Activated CD4-positive, alpha-beta memory T cell treated with anti-CD3 and anti-CD28 coated beads, Interleukin-2, amount 10 ng/mL, durations not matched to agents 7 days and 5 days (primary cell): ENCODE measurements at places on chromosomes 13 and 19.

GRCh38 chr13:70311191-70311590, 202.9 kb upstream of the KLHL1 start:
- no peak for DNase-seq

DNA sequence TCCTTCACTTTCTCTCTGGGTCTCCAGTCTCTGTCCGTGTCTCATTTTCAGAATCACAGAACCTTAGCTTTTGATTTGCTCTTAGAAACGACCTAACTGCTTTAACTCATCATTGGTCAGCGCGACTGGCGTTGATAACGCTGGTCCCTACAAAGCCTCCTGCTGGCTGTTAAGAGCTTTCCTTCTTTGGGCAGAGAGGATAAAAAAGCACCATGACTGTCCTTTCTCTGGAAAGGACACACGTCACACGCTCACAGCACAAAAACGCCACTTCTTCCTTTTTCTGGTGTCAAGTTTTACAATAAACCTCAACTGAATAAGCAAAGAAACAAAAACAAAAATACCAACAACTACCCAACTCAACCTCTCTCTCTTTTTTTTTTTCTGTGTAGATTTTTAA, 1.7 kb upstream of the KLK12 start:
- DNase-seq: no peak

DNA sequence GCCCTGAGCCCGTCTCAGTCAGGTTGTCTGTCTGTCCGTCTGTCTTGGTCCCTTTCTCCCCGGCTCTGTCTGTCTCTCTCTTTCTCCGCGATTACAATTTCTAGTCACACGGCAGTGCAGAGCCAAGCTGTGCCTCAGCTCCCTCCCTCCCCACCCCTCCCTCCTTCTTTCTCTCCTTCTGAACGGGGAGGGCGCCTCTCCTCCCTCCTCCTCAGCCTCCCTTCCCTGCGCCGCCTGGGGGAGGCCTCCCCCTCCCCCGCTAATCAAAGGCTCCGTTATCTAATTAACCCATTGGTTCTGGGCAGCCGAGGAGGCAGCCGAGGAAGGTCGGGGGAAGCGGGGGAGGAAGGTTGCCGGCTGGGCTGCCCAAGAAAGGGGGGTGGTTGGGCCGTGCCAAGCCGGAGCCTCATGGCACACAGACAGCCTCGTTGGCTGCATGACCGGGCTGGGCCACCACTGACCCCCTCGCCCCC, 16.5 kb downstream of the LRRC4B start:
- no peak for DNase-seq

- no peak for DNase-seq
These were observed 15.7 kb upstream of the ZNF329 start for GRCh38 chr19:58166268-58166667.

DNA sequence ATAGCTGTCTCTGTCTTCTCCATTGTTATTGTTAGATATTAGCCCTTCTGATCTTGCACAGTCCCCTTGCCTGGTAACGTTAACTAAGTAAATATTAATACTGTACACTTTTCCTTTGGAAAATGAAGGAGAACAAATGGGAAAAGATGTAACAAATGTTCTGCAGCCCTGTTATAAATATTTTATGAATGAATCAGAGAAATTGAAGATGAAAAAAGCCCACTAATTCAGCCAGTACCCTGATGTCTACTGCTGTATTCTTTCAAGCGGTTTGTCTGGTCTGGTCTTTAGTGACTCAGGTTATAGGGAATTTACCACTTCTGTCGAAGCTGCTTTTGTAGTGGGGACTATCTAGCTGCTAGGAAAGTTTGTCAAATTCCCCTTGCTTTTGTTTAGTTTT, 121.0 kb downstream of the COG6 start:
- DNase-seq: no peak

GRCh38 chr13:98297051-98297450, 120.0 kb upstream of the RNF113B start:
- no peak for DNase-seq

GRCh38 chr13:86877441-86877840, 793.7 kb upstream of the SLITRK5 start:
- DNase-seq: no peak

DNA sequence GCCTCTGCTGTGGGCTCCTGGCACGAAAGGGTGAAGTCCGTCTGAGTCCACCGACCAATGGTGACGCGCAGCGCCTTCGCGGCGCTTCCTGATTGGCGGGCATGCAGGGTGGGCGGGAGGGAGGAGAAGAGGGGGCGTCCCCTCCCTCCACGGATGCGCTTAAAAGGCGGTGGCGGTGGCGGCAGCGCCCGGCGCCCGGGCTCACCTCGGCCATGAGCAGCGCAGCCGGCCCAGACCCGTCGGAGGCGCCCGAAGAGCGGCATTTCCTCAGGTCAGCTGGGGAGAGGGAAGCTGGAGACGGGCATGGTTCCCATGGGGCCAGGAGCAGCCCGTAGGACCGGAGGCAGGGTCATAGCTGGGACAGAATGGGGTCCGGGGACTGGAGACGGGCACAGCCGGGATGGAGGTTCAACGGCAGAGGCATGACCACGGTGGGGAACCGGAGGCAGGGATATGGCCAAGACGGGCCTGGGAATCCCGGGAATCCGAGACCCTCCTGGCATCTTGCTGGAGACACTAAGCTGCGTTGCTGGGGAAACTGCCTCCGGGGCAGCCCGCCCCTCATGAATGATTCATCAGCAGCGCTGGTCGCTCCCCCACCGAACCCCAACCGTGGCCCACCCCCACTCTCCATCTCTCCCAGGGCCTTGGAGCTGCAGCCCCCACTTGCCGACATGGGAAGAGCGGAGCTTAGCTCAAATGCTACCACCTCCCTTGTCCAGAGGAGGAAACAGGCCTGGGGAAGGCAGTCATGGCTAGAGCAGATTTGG, at the start of gene YJEFN3:
Gene YJEFN3, plus strand, starts transcription at position 191 of the 770 bp plus-strand sequence. Its CDS starts 22 bp downstream, at position 213.
- DNase-seq: no peak
